ENCODE measurements at places on chromosomes 6 and 20.

- H3K4me1 ChIP-seq = no peaks in the 10 kb centered on the region
- no peak overlapping the region for H3K4me3 ChIP-seq
- H3K36me3 ChIP-seq = peaks cover 6% of the 10 kb centered on the region
- ATAC-seq = no peak
Measured at GRCh38 chr6:161429921-161430490, 156.1 kb upstream of the AGPAT4 start.

- no peak overlapping the region for H3K27ac ChIP-seq
- no peaks in the 10 kb centered on the region for H3K27me3 ChIP-seq
- ATAC-seq = no peak
- H3K36me3 ChIP-seq = no peaks in the 10 kb centered on the region
- H3K4me1 ChIP-seq = no peaks in the 10 kb centered on the region
Measured at GRCh38 chr6:49269190-49269589, 193.9 kb downstream of the MMUT start.

GRCh38 chr6:143241111-143241510 lies 180.4 kb downstream of the AIG1 start:
- no peak for ATAC-seq
- H3K4me1 ChIP-seq = no peaks in the 10 kb centered on the region
- H3K36me3 ChIP-seq = peaks cover 3% of the 10 kb centered on the region
- no peak overlapping the region for H3K4me3 ChIP-seq

GRCh38 chr20:14832630-14833029 lies 495.2 kb upstream of the FLRT3 start:
- no peak overlapping the region for H3K27ac ChIP-seq
- no peak overlapping the region for H3K4me3 ChIP-seq
- peaks cover 7% of the 10 kb centered on the region for H3K27me3 ChIP-seq
- H3K36me3 ChIP-seq = no peaks in the 10 kb centered on the region
- H3K4me1 ChIP-seq = peaks cover 12% of the 10 kb centered on the region

GRCh38 chr20:47865451-47865850 lies 80.2 kb upstream of the SULF2 start:
- no peak overlapping the region for H3K4me3 ChIP-seq
- ATAC-seq = no peak
- peaks cover 10% of the 10 kb centered on the region for H3K36me3 ChIP-seq

DNA sequence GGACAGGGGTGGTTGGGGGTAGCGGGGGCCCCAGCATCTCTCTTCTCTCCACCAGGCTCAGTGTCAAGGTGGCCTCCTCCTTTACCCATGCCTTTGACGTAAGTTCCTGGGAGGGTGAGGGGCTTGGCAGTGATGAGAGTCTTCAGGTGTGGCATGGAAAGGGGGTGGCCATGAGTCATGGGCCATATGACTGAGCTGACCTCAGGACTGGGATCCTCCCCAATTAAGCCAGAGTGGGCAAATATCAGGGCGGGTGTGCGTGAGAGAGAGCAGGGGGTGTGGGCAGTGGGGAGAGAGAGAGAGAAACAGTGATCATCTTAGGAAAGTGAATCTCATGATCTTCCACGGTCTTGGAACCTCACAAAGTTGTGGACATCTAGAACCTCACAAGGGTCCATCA lies 8.2 kb upstream of the BPIFB4 start:
- no peaks in the 10 kb centered on the region for H3K4me1 ChIP-seq
- no peak overlapping the region for H3K4me3 ChIP-seq
- no peak overlapping the region for H3K27ac ChIP-seq
- H3K36me3 ChIP-seq = no peaks in the 10 kb centered on the region
- no peak for ATAC-seq

- no peaks in the 10 kb centered on the region for H3K36me3 ChIP-seq
- H3K4me1 ChIP-seq = peaks cover 16% of the 10 kb centered on the region
- H3K27me3 ChIP-seq = peaks cover 16% of the 10 kb centered on the region
- ATAC-seq = no peak
- no peak overlapping the region for H3K27ac ChIP-seq
Measured at GRCh38 chr20:25483431-25484132, 76.1 kb downstream of the GINS1 start.

- no peaks in the 10 kb centered on the region for H3K27me3 ChIP-seq
- no peaks in the 10 kb centered on the region for H3K4me1 ChIP-seq
- ATAC-seq = no peak
- no peak overlapping the region for H3K27ac ChIP-seq
- H3K36me3 ChIP-seq = peaks cover 56% of the 10 kb centered on the region
- no peak overlapping the region for H3K4me3 ChIP-seq
Measured at GRCh38 chr6:126042001-126042419, 55.7 kb downstream of the TRMT11 start.

- H3K36me3 ChIP-seq = no peaks in the 10 kb centered on the region
- no peak for ATAC-seq
- H3K27me3 ChIP-seq = peaks cover 65% of the 10 kb centered on the region
- H3K27ac ChIP-seq = no peak overlapping the region
- no peak overlapping the region for H3K4me3 ChIP-seq
- peaks cover 1% of the 10 kb centered on the region for H3K4me1 ChIP-seq
Measured at GRCh38 chr6:73690056-73690455, 5.9 kb upstream of the CD109 start.

- H3K36me3 ChIP-seq = no peaks in the 10 kb centered on the region
- H3K4me1 ChIP-seq = no peaks in the 10 kb centered on the region
- no peak overlapping the region for H3K27ac ChIP-seq
- H3K27me3 ChIP-seq = peaks cover 20% of the 10 kb centered on the region
- no peak overlapping the region for H3K4me3 ChIP-seq
- ATAC-seq = no peak
Measured at GRCh38 chr6:160382946-160383345, 34.8 kb downstream of the SLC22A3 start.

DNA sequence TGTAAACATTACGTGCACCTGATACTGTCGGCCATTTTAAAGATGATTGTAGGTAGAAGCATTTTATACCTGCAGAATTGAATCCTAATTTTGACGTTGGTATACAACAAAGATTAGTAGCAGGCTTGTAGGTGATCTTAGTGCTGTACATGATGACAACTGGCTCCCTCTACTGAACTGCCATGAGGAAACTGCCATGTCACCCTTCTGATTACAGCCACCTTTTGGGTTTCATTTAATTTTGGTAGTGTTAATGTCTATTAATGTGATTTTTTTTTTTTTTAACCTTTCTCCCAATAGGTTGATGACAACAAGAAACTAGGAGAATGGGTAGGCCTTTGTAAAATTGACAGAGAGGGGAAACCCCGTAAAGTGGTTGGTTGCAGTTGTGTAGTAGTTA lies 2.3 kb downstream of the RPS12 start:
- H3K4me3 ChIP-seq = peak overlapping the region; percentile 98
- peaks cover 57% of the 10 kb centered on the region for H3K36me3 ChIP-seq
- no peaks in the 10 kb centered on the region for H3K27me3 ChIP-seq
- H3K27ac ChIP-seq = peak overlapping the region; percentile 100
- H3K4me1 ChIP-seq = peaks cover 80% of the 10 kb centered on the region

GRCh38 chr6:35694462-35694861 lies 5.7 kb upstream of the FKBP5 start:
- H3K36me3 ChIP-seq = no peaks in the 10 kb centered on the region
- no peak overlapping the region for H3K27ac ChIP-seq
- H3K4me3 ChIP-seq = no peak overlapping the region
- no peak for ATAC-seq

- no peak overlapping the region for H3K27ac ChIP-seq
- no peak for ATAC-seq
- no peak overlapping the region for H3K4me3 ChIP-seq
- peaks cover 39% of the 10 kb centered on the region for H3K36me3 ChIP-seq
Measured at GRCh38 chr6:8057263-8057662, 6.9 kb downstream of the BLOC1S5 start.

DNA sequence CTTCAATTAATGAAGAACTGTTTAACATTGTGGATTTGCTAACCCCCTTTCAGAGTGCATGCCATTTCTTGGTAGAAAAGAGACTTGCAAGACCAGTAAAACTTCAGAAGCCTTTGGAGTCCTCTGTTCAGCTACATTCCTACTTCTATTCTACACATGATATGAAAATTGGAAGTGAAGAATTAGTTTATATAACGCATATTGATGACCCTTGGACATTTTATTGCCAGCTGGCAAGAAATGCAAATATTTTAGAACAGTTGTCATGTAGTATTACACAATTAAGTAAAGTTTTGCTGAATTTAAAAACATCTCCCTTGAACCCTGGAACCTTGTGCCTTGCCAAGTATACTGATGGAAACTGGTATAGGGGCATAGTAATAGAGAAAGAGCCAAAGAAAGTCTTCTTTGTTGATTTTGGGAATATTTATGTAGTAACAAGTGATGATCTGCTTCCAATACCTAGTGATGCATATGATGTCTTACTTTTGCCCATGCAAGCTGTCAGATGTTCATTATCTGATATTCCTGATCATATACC lies 3.3 kb downstream of the TDRD6 start:
- H3K4me3 ChIP-seq = no peak overlapping the region
- H3K27me3 ChIP-seq = peaks cover 14% of the 10 kb centered on the region
- H3K27ac ChIP-seq = no peak overlapping the region

DNA sequence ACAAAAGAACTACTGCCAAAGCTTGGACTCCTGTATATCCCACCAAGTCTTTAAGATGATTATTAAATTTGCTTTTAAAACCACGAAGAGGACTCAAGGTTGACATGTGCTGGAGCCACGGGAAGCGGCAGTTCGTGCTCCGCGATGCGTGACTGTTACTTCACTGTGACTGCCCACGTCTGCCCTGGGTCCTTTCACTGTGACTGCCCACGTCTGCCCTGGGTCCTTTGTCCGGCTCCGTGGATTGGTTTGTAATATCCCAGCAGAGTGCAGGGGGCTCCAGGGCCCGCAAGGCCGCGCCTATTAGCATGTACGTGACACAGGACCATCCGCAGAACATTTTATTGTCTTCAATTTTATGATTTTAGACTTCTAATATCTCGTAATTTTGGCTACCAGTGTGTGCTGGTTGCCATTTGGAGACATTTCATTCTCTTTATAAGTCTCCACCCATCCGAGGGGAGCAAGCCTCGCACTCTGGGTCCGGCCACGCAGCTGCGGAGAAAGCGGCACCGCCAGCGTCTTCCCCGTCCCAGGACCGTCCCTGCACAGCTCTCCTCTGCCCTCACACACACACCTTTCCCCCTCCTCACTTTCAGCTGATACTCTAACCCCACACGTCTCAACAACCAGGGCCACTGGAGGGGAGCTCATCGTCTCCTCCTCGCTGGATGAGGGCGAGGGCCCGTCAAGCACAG lies 42.9 kb downstream of the DACT2 start:
- no peaks in the 10 kb centered on the region for H3K4me1 ChIP-seq
- ATAC-seq = no peak
- no peak overlapping the region for H3K27ac ChIP-seq
- H3K27me3 ChIP-seq = peaks cover 26% of the 10 kb centered on the region

DNA sequence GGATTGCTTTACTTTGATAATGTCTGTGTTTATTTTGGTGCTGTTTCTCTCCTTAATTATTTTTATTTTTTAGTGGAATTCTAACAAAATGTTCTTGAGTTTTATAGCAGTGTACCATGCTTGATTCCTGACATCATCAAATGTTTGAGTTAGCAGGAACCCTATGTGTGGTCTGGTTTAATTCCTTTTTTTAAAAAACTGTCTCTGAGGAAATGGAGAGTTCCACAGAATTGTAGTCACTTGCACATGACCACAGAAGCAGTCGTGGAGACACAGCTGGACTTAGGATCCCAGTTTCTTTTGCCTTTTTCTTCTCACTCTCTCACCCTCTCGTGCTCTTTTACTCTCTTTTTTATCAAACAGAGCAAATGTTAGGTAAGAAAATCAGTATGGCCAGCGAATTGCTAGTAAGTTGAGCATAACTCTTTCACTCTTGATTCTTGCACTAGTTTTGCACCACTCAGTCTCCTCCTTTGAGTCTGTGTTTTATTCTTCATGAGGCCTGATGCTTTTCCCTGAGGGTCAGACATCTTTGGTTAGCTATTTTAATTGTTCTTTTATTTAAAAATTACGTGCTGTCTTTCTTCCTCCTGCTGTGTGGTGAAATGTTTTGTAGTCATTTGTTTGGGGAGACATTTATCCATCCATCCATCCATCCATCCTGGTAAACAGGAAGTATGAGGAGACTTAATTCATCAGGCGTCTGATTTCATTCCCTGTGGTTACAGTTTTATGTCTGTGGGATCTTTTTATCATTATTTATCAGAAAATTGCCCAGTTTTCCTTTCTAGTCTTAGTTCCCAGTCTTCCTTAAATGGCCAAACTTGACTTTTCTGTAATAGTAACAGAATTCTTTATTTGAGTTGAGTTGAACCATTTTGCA lies 83.0 kb downstream of the SCAF8 start:
- peak overlapping the region; percentile 80 for H3K27ac ChIP-seq
- H3K27me3 ChIP-seq = no peaks in the 10 kb centered on the region
- peaks cover 45% of the 10 kb centered on the region for H3K4me1 ChIP-seq
- H3K36me3 ChIP-seq = peaks cover 72% of the 10 kb centered on the region
- ATAC-seq = peak; percentile 60

GRCh38 chr20:34907616-34908469 lies 31.4 kb downstream of the ACSS2 start:
- no peak overlapping the region for H3K4me3 ChIP-seq
- H3K36me3 ChIP-seq = peaks cover 6% of the 10 kb centered on the region
- no peaks in the 10 kb centered on the region for H3K4me1 ChIP-seq

- peaks cover 6% of the 10 kb centered on the region for H3K36me3 ChIP-seq
- no peak overlapping the region for H3K4me3 ChIP-seq
- peak overlapping the region; percentile 45 for H3K27ac ChIP-seq
- ATAC-seq = peak; percentile 38
Measured at GRCh38 chr6:119355157-119355556, 5.6 kb upstream of the MAN1A1 start.

DNA sequence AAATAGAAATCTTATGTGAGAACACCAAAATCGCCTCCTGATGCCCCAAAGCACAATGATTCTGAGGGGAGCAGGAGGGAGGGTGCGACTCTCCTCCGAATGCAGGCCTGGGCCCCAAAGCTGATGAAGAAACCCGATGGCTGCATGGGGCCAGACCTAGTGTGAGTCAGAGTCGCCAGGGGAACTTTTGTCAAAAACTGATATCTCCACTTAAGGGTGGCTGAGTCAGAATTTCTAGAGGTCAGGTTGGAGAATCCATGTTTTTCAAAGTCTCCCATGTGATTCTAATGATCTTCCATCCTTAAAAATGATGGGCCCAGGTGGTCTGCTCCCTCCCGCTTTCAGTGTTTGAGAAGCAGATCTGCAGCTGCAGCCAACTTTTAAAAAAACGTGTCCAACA lies 172.8 kb downstream of the BACH2 start:
- H3K27me3 ChIP-seq = no peaks in the 10 kb centered on the region
- H3K36me3 ChIP-seq = peaks cover 12% of the 10 kb centered on the region
- H3K4me3 ChIP-seq = no peak overlapping the region
- H3K4me1 ChIP-seq = peaks cover 47% of the 10 kb centered on the region
- ATAC-seq = no peak

GRCh38 chr20:19392344-19393130 lies 180.1 kb downstream of the SLC24A3 start:
- H3K27me3 ChIP-seq = no peaks in the 10 kb centered on the region
- H3K36me3 ChIP-seq = peaks cover 5% of the 10 kb centered on the region
- ATAC-seq = no peak
- H3K4me3 ChIP-seq = no peak overlapping the region
- H3K4me1 ChIP-seq = no peaks in the 10 kb centered on the region
- H3K27ac ChIP-seq = no peak overlapping the region

GRCh38 chr6:78243519-78243918 lies 590.7 kb downstream of the MEI4 start:
- no peaks in the 10 kb centered on the region for H3K27me3 ChIP-seq
- H3K4me1 ChIP-seq = no peaks in the 10 kb centered on the region
- H3K27ac ChIP-seq = no peak overlapping the region
- no peak for ATAC-seq
- H3K36me3 ChIP-seq = no peaks in the 10 kb centered on the region
